ENCODE measurements at places on chromosomes 5 and 9.

DNA sequence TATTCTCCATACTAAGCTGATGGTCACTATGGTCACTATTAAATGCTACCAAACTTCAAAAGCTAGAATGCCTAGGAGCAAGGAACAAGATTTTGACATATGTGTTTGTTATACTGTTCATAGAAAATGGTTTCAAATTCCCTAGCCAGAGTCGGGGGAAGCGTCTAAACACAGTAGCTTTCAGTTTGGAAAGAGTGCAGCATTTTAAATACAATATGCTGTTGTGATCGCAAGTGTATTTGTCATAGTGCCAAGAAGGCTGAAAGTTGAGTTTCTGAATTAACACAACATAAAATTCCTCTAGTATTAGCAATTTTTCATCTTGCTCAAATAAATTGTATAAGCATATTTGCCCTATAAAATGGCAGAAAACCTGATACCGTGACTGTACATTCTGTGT, 280.4 kb downstream of the ZNF608 start:
- DNase-seq, result no peak

DNA sequence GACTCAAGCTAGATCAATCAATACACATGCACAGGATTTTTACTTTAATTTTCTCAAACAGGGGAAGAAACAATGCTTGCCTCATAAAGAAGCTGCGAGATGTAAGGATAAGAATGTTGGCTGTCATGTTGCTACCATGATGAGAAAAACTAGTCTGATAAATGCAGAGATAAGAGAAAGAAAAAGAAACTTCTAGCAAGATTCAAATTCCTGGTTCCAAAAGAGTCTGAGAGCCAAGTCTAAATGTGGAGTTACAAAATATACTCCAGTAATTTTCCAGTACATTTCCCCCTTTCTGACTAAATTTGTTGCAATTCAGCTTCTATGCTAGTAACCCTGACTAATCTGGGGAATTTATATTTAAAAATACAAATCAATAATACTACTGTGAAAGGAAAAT, 10.4 kb upstream of the ANXA1 start:
- no peak for DNase-seq

DNA sequence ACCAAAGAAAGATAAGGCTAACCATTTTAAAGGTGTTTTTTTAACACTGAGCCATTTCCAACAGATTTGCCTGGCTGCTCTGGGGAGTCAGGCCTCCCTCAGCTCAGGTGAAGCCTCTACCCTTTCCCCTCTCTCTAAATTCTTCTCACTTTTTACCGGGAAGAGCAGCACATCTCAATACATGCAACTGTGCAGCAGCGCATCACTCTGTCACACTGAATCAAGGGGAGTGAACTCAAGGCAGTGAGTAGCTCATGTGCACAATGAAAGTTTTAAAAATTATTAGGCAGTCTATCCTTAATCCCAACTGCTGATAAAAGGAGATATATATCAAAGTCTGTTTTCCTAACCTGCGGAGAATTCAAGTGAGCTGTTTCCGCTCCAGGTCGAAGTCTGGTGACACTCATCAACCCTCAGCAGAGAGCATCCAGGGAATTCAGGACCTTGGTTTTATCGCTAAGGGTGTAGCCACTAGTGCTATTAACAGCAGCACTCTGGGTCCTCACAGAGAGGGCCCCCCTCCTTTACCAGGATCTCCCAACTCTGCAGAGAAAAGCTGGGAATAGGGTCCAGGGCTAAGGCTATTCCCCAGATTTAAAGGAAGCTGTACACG, 1.0 kb downstream of the CEMIP2 start:
- DNase-seq, result no peak

GRCh38 chr9:101481261-101481660, 45.7 kb upstream of the ALDOB start:
- no peak for DNase-seq

DNA sequence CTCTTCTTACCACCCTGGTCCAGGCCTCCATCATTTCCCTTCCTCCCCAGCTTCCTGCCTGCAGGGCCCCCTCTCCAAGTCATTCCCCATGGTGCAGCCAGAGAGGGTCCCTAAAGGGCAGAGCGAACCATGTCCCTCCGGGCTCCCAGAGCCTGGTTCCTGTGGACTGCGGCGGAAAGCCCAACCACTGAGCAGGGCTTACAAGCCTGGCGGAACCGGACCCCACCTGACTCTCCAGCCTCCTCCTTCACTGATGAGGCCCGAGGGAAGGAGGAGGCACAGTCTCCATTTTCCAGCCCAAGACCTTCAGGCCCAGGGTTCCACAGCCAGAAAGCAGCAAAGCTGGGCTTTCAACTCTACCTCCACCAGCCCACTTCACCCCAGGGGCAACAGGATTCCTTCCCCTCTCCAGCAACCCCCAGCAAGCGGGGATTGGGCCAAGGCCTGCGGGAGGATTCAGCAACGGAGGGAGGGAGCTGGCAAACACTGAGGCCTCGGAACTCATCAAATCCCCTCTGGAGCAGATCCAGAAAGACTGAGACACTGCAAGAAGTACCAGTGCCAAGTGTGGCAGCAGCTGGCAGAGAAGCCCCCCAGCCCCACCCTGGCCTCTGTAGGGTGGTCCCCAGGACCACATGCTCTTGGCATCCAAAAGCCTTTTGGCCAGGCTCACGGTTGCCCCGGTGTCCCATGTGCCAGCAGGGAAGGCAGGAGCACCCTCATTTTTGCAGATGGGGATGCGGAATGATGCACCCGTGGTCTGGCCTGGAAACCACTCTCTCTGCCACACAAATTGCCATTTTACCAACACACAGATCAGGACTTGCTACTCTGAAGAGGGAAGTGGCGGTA, 3.1 kb downstream of the FAM163B start:
- DNase-seq, result no peak

DNA sequence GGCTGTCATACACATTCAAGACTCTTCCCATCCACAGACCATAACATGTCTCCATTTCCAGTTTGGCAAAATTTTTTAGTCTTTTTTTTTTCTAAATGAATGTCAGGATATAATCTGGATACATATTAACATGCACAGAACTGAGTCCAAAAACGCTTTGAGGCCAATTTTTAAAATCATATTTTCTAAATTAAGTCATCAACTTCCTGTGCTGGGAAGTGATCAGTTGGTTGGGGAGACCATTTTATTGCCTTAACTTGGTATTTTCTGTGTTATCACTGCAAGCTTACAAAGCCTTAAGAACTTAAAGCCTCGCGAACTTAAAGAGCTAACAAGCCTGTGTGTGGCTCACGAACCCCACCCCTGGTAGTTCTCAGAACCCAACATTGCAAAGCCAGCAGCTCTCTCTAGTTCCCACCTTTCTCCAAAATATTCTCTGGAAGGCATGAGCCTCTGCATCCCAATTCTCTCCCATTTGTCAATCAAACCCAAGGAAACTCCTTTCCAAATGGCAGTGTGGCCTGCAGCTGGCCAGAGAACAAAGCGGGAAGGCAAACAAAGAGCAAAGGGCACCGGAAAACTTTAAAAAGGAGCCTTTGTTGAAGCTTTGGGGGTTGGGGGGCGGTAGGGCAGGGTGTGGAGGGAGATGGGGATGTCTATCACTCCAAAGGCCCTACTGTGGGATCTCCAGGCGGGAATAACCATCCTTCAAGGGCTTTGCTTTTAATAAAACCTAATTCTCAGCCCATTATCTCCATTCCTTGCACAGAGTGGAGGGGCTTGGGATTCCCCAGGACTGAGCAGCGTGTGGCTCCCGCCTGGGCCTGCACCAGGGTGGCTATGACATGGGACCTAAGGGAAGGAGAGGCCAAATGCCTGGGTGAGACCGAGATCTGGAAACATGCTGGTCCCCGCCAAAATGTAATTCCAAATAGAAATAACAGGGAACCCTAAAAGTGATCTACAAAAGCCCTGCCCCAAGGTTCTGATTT, 65.0 kb downstream of the ROR2 start:
- no peak for DNase-seq

DNA sequence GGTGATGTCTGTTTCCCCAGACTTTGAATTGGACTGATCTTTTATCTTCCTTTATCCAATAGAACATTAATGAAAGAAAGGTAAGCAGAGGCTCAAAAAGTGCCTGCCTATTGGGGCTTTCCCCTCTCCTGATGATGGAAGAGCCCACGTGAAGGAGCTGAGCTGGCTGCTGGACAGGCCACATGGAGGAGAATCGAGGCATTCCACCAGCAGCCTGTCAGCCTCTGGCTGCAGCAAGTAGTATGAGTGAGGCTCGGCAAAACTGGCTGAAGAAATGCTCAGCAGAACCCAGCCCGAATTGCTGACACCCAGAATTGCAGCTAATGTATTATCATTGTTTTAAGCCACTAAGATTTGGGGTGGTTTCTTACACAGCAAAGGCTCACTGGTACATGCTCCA, 66.5 kb upstream of the STC2 start:
- DNase-seq, result no peak

DNA sequence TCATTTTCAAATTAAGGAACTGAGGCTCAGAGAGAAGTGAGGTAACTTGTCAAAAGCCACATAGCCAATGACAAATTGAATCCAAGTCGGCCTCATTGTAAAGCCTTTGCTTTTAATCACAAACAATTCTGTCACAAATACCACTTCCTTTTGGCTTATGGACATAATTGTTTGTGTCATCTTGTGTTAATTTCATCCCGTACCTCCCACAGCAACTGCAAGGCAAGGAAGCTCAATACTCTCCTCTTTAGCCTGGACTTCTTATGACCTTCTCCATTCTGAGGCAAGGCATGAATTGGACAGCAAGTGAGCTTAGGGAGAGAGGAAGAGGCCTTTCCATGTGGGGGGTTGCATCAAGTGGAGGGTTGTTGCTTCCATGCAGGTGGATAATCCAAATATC, 62.2 kb upstream of the SLC2A8 start:
- no peak for DNase-seq

DNA sequence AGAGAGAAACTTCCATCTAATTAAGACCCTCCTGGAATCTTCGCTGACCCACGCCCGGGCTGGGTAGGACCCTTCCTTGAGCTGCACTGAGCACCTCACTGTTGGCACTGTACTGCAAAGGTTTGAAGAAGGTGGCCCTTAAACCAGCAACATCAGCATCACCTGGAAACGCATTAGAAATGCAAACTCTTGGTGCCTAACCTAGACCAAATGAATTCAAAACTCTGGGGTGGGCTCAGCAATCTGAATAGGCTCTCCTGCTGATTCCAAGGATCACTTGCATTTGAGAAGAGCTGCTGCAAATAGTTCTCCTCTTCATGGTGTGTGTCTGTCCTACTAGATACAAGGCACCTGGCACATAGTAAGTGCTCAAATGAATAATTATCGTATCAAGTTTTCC, 2.7 kb upstream of the ZNF618 start:
- no peak for DNase-seq

DNA sequence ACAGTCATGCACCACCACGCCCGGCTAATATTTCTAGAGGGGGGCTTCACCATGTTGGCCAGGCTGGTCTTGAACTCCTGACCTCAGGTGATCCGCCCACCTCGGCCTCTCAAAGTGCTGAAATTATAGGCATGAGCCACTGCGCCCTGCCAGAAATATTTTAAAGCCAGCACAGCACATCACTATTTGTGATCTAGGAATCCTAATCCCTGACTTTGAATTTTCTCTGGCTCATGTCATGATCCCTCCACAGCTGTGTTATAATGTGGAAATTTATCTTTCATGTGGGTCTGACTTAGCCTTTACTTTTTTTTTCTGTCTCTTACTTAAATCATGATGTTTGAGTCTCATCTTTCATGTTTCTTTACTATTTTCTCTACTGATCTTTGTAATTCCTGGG, 18.7 kb upstream of the ITGA1 start:
- DNase-seq, result no peak

- no peak for DNase-seq
These were observed 191.3 kb upstream of the NREP start for GRCh38 chr5:111948092-111948841.

DNA sequence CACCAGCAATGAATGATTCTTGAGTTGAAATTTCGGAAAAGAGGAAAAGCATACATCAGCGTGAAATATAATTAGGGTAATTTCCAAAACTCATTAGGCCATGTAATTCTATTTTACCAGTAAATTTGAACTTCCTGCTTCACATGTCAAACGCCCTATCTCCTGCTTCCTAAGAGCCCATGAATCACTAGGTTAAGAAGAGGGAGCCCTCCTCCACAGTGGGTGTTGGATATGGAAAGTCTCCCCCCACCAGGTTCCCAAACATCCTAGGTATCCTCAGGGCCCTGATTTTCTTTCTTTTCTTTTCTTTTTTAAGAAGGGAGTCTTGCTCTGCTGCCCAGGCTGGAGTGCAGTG, 115.2 kb downstream of the SUSD1 start:
- no peak for DNase-seq

DNA sequence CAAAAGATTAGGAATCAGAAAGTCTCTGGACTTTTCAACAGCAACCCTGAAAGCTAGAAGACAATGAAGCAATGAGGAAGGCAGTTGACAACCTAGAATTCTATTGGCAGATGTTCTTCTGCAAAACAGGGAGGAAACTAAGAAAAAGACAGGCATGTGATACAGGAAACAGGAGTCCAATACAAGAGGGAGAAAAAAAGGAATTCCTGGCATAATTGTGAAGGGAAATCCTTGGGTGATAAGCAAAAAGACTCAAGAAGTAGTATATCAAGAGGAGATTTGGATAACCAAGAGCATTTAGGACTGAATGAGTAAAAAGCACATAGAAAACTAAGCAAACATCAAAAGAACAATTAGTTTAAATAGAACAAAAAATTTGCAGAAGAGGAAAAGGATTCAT, 58.6 kb downstream of the LPAR1 start:
- DNase-seq, result no peak

DNA sequence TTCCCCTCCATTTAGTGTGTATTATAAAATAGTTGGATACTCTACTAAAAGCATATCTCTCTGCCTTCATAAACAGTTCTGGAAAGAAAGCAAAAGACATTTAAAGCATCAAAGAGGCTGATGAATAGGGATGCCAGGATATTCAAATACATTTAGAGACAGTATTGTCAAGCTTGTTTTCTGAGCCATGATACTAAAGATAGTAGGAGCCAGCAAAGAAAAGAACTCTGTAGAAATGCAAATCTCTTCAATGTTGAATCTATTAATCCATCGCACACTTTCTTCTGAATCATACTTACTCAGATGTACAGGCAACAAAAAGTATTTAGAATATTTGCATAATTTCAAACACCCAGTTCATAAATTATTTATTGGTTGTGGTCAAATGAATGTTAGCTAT, 207.1 kb upstream of the MEF2C start:
- no peak for DNase-seq

- no peak for DNase-seq
These were observed 12.3 kb downstream of the SGCD start for GRCh38 chr5:156339139-156339841.

- no peak for DNase-seq
These were observed 243.6 kb downstream of the AUH start for GRCh38 chr9:91117959-91118703.
